ENCODE measurements at places on chromosomes 7 and 10. TPM values are rescaled to one million over a fixed set of nuclear protein-coding genes. Genes with fewer than 3 reads are reported as not detected.

DNA sequence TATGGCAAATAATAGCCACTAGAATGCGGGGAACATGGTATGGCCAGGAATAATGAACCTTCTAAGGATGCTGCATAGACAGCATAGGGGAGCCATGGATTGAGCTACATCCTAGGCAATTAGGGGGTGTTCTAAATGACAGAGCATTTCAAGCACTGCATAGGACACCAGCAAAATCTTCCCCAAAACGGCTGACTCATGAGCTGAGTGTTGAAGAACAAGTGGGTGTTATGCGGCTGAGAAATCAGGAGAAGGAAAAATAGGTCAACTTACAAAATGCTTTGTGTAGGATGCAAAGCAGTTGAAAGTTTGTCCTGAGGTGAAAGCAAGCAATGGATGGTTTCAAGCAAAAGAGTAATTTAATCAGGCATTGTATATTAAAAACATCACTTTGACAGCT, 1023.5 kb upstream of the C7orf33 start:
- DNase-seq: no peak

Gene SPACDR
- polyA plus RNA-seq: 0.73 TPM

Gene SLC26A3
- polyA plus RNA-seq: not detected

Gene PLEKHS1
- polyA plus RNA-seq: 0.30 TPM

- DNase-seq: no peak
Measured at GRCh38 chr10:103706762-103707161, 148.6 kb downstream of the SH3PXD2A start.

Data from renal pelvis (tissue), 12 donors.